ENCODE measurements at places on chromosomes 7 and 10.
A peak's percentile ranks its signal among the peaks of the same experiment; 100 is the strongest.

- DNase-seq: peak; percentile 42
Observed at GRCh38 chr7:92641921-92642511, 51.8 kb upstream of the FAM133B start.

DNA sequence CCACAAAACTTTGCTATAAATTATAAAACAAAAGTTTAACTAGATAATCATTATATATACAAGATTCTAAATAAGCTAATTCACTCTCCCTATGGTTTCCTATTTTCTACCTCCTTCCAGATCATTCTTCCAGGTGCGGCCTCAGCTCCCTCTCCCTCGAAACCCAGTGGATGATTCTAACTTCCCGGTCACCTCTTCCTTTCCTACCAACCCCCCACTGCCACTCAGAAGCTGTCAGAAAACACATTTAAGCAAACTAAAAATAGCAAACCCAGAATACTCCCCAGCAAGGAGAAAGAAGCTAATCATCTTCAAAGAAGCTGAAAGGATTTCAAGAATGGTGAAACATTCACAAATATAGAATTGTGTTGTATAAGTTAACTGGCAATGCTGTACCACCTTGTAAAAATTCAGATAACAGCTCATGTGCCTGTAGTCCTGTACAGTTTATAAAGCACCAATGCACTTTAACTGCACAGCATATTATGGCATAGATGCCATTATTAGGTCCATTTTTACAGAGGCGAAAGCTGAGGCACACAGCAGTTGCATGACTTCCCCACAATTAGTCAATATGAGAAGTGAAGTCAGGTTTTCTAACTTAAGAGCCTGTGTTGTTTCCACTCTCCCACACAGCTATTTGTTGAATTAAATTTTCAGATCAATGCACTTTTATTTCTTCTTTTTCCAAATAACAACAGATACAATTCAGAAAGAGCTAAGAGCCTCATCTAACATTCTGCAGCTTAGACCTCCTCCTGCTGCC, 13.7 kb upstream of the DNTT start:
- no peak for DNase-seq

GRCh38 chr7:92788559-92789183, 47.7 kb downstream of the CDK6 start:
- DNase-seq: no peak

DNA sequence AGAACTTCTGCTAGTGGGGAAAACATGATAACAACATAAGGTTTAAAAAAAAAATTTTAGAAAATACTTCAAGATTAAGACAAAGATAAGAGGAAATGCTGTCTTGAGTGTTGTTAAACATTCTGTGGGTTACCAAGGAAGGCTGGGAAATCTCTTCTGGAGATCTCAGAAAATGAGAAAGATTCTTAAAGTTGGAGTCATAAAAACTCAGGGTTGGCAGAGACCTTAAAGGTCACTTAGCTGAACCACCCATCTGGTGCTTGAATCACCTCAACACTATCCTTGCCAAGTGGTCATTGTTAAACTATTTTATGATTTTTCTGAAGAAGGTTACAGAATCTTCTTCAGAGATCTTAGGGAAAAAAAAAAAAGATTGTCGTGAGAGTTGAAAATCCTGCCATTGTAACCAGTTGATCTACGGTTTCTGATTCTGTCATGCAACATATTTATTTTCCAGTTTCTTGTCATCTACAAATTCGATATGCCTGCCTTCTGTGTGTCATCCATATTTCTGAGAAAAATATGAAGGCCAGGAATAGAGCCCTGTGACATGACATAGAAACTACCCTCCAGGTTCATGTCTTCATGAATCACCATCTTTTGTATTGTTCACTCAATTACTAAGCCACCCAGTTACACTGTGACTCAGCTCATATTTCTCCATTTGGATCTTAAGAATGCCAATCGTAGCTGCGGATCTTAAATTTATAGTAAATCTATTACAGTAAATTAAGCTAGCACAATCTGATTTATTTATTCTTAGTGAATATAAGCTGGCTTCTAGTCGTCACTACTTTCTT, 179.2 kb downstream of the ST7 start:
- no peak for DNase-seq

- no peak for DNase-seq
Observed at GRCh38 chr7:158815083-158815799, 14.1 kb downstream of the ESYT2 start.

- DNase-seq: no peak
Observed at GRCh38 chr7:158431941-158432347, 155.7 kb downstream of the PTPRN2 start.

DNA sequence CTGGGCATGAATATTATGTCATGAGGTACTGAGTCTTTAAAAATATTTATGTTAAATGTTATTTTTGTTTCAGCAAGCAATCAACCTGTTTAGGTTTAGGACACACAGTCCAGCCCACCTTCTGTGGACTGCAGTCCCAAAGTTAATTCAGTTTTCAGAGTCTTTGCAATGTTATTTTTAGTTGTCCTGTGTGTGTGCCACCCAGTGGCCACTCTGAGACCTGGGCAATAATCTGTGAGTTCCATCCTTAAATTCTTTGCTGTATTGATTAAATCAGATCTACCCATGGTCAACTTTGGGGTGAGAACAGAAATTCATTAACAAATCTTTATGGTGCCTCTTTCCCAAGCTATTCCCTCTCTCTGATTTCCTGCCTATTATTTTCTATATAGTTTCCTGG, 415.1 kb downstream of the CCSER2 start:
- no peak for DNase-seq

- DNase-seq: no peak
Observed at GRCh38 chr7:116949941-116950801, 3.1 kb upstream of the ST7 start.

DNA sequence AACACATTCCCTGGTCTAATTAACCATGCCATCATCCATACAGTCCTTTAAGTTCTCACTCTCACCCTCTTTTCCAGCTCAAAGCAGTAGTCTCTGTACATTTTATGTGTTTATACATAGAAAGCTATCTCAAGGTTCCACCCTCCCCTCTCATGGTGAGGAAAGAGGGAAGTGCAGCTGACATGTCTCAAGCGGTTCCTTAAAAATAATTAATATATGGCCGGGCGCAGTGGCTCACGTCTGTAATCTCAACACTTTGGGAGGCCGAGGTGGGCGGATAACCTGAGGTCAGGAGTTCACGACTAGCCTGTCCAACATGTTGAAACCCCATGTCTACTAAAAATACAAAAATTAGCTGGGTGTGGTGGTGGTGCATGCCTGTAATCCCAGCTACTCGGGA, 36.7 kb downstream of the ZC3HAV1 start:
- no peak for DNase-seq

DNA sequence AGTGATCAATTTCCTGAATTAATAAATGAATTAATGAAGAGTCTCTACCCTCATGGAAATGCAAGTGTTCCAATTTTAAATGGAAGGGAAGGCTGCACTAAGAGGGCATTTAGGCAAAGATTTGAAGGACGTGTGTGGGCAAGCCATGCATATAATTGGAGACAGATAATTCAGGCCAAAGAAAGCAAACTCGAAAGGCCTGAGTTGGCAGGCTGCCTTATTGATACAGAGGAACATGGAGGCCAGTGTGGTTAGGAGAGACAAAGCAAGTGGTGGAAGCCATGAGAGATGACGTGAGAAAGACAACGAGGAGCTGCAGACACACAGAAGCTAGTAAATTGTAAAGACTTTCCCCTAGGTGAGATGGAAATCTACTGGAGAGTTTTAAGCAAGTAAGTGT, 15.4 kb upstream of the PCLO start:
- DNase-seq: no peak

- DNase-seq: no peak
Observed at GRCh38 chr7:102012941-102013461, 195.6 kb downstream of the CUX1 start.

- no peak for DNase-seq
Observed at GRCh38 chr10:78004215-78005026, 24.9 kb downstream of the POLR3A start.

DNA sequence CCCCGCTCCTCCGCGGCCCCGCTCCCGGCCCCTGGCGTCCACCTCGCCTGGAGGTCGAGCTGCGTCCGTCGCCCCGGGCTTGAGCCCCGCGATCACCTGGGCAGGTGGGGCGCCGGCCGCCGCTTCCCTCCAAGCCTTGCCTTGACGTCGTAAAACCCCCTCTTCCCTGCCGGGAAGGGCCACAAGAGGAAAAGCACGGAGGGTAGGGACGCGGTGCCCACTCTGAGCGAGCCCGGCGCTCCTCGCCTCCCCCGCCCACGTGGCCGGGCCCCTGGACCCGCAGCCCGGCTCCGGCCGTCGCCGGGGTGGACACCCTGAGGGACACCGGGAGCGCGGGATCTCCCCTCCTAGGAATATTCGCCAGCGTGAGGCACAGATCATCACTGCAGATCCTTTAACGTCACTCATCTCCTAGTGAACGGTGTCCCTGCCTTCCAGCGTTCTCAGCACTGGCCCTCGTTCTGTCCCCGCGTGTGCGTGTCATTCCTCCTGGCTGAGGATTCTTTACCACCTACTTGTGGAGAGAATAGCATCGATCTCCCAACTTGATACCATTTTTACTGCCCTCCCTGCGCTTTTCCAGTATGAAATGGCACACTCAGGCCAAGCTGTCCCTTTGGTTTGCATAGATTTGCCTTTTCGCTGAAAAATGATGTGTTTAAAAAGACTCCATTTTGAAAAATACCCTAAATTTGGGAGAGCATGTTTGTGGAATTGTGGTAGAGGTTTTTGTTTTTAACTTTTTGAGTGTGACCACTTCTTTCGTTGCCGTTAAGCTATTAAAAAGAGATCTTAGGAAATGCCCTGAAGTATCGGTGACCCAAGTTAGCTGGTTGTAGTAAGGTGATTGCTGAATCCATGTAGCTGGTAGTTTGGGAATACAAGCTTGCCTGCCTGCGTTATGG, 649 bp downstream of the ACTR3B start:
- DNase-seq: no peak

GRCh38 chr7:74417419-74417971, 36.2 kb upstream of the GTF2IRD1 start:
- DNase-seq: peak; percentile 36

DNA sequence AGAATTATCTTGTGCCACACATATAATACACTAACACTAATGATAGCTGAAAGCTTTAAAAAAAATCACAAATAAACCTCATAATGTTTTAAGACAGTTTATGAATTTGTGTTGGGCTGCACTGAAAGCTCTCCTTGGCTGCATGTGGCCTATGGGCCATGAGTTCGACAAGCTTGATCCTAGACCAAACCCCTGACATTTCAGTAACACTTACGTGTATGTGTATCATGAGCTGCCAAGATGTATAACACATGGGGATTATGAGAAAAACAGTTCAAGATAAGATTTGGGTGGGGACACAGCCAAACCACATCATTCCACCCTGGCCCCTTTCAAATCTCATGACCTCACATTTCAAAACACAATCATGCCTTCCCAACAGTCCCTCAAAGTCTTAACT, 823.8 kb downstream of the PCDH15 start:
- DNase-seq: no peak
